ENCODE measurements at places on chromosomes 1 and 21. TPM values are rescaled to one million over a fixed set of nuclear protein-coding genes. Genes with fewer than 3 reads are reported as not detected.
A peak's percentile ranks its signal among the peaks of the same experiment; 100 is the strongest.

PTPRC gene
- total RNA-seq, result 4.4 TPM

DNA sequence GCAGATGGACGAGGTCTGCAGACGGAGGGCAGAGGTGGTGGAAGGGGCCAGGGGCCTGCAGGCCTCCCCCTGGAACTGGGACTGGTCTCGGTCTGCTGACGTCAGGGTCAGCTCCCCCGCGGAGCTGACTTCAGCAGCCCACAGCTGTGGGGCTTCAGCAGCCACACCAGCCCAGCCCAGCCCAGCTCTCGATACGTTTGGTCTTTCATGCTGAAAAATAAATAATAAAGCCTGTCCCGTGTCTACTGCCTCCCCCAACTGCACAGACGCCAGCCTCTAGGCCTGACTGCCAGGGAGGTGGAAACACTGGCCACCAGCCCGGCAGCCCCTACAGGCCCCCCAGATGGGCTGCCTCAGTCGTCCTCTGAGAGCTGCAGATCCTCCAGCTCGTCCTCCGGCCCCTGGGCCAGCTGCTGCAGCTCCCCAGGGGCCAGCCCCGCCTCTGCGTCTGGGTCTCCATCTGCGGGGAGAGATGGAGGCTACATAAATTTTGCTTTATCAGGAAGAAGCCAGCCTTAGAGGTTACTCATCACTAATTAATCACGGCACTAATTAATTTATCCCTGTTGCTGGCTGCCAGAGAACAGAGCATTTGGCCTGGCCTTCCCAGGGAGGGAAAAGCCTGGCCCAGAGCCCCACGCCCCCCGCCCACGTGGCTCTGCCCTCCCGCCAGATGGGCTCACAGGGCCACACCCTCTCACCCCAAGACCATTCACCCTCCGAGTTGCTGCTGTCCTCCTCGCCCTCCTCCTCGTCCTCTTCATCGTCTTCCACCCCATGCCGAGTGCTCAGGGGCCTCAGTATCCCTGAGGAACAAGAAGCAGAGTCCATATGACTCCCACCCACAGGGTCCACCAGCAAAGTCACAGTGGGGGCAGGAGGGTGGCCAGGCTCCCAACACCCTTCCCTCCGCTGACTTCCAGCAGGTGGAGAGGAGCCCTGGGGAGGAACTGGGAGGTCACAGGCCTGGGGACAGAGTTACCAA lies 14.4 kb downstream of the NOC2L start:
- peak; percentile 69 for DNase-seq

PTGER3 gene
- 1.1 TPM for total RNA-seq

DNA sequence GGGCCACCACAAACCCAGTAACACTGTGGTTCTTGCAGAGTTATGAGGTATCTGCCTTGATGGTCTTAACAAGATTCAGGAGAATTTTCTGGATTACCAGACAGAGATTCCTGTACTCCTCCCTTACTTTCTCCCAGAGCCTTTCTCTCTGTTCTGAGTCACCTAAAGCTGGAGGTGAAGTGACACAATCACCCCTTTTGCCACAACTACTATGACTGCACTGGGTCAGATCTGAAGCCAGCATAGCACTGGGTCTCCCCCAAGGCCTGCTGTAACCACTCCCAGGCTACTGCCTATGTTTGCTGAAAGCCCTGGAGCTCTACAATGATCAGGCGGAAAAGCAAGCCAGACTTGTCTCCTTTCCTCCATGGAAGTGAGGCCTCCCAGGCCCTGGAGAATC lies 156.7 kb upstream of the NEGR1 start:
- DNase-seq, result no peak

- no peak for DNase-seq
These were observed at the start of gene DIRAS3 for GRCh38 chr1:68049941-68050878. Gene DIRAS3 (minus strand): TSS chr1:68050627. CDS start chr1:68047297, 3,330 bp downstream.

DNA sequence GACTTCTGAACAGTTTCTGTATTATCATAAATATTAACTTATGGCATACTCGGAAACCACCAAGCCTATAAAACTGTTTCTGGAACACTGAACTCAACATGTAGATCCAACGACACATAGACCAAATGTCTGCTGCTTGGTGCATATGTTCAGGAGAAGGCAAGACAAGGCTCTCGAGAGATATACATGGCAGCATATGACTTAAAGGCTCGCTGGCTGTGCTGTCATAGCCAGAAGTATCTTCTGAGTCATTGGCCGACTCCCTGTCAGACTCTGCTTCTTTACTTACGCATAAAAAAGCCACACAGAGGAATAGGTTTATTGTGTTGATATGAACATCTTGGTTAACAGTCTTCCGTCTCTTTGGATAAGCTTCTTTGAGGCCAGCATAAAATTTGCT lies 60.6 kb downstream of the LYST start:
- no peak for DNase-seq

DNA sequence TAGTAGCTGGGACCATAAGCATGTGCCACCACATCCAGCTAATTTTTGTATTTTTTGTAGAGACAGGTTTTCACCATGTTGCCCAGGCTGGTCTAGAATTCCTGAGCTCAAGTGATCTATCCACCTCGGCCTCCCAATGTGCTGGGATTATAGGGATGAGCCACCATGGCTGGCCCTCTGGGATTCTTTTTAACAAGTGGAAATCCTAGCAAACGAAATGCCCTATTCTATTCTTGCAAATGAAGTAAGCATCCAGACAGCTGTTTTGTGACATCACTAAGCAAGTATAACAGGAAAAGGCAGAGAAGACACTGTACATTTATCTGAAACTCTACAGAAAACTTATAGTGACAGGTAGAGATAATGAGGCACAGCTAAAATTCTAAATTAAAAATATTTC lies 86.4 kb downstream of the DDAH1 start:
- no peak for DNase-seq

DNA sequence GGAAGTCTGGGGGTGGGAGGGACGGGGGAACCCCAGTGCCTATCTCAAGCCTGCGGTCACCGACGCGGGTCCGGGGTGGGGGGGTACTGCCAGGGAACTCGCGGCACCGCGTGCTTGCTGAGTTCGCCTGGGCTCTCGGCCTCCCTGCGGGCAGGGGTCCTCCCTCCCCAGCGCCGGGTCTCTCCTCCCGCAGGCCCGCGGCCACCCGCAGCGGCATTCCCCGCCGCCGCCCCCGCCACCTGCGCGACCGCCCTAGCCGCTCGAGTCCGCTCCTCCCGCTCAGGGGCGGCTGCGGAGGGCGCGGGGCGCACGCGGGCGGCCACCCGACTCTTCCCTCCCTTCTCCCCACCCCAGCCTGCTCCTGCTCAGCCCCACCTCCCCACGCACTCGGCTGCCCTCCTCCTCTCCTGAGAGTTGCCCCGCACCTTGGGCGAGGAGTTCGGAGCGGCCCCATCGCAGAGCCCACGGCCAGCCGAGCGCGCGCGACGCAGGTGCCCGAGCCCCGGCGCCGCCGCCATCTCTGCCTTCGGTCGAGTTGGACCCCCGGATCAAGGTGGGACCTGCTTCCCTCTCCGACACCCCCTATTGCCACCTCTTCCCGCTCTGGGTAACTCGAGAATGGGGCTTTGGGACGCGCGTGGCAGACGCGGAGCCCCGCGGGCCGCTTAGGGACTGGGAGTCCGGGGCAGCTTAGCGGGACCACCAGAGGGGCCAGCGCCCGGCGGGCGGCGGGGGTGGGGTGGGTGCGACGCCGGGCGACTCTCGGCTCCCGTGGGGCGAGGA lies 105.0 kb downstream of the LEPR start:
- peak; percentile 69 for DNase-seq

SGIP1 gene
- 4.5 TPM for total RNA-seq

COL16A1 gene
- 10.2 TPM for total RNA-seq

RAB42 gene
- total RNA-seq, result 0.88 TPM

DNA sequence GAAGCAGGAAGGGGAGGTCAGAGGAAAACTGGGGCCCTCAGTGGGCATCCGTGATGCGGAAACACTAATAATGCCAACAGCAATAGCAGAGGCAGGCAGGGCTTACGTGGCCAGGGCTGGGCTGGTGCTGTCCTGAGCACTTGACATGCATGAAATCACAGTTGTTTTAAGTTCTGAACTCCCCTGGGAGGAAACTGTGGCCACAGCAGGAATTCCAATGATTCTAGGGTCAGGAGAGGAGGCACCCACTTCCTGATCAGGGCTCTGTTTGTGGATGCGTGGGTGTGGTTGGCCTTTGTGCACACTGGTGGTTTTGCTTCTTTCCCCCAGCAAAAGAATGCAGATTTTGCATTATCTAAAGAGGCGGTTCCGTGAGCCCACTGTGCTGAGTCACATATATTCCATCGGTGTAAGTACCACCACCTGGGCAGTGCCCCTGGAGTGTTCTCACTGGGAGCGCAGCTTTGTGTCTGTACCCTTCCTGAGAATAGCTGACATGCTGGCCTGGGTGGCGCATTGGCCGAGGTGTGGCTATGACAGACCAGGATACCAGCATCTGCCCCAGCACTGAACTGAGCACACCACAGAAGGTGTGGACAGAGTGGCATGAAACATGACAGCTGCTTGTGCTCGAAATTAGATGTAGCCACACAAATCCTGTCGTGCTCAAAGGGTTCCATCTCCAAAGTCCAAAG lies 71.0 kb downstream of the PDE9A start:
- DNase-seq, result peak; percentile 53

GRCh38 chr1:117051224-117052064 lies 8.7 kb upstream of the TTF2 start:
- DNase-seq, result no peak

BCAR3 gene
- total RNA-seq, result 21.0 TPM

GRCh38 chr1:152855661-152856060 lies 4.1 kb upstream of the LCE7A start:
- no peak for DNase-seq

DNA sequence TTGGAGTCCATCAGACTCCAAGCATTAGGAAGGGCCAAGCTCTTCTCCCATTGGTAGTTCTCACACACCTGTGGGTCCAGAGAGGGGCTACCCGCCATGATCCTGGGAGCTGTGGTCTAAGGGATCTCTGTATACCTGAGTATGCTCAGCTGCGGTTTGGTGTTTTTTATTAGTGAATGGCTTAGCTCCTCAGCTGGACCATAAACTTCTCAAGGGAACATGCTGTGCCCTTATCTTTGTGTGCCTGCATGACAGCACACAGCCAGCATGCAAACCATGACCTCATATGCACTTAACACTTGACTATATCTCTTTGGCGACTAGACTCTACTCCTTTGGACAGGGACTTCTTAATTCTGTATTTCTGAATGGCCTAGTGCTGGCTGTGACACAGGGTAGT lies 94.5 kb downstream of the CD58 start:
- DNase-seq, result no peak

DNA sequence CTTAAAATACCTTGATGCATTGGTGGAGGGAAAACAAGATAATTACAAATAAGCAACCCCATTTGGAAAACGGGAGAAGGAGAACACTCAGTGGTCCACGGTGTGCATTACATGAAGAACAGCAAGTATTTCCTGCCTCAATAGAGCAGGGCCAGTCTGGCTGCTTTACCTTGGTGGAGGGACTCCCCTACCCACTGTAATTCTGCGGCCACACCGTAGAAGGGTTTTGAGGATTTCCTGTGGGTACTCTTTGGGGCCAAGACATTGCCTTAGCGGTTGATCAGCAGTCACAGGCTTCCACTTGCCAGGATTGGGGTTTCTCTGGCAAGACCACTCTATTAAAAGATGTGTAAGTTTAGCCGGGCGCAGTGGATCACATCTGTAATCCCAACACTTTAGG lies 16.3 kb upstream of the TMEM54 start:
- no peak for DNase-seq

GRCh38 chr1:89962742-89963075 lies 32.2 kb upstream of the ZNF326 start:
- DNase-seq, result no peak

GBP2 gene
- total RNA-seq, result 34.9 TPM

RXFP4 gene
- not detected for total RNA-seq

DNA sequence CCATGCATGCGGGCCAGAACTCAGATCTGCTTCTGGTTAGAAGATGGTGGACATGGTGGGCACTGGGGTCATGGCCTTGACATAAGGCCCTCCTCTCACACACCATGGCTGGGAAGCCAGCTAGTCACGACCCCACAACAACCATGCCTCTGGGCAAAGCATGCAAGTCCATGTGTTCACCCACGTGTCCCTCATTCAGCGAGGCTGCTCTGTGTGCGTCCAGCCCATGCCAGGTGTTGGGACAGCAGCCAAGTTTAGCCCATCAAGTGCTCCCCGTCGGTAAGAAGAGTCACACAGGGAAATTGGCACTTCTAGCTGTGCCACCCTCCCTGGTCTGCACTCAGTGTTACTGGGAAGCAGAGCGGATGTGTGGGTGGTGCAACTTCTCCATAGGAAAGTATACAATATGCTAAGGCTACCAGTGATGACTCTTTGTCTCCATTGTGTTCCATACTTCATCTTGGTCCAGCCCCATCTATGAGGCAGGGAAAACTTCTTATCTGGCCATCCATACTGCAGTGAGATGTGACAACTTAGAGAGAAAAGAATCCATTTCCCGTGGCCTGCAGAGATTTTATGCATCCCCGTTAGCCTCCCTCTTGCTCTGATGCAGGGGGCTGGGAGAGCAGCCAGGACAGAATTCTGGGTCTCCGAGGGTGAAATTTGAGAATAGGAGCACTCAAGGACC lies 198.0 kb downstream of the GRIK3 start:
- peak; percentile 19 for DNase-seq

DNA sequence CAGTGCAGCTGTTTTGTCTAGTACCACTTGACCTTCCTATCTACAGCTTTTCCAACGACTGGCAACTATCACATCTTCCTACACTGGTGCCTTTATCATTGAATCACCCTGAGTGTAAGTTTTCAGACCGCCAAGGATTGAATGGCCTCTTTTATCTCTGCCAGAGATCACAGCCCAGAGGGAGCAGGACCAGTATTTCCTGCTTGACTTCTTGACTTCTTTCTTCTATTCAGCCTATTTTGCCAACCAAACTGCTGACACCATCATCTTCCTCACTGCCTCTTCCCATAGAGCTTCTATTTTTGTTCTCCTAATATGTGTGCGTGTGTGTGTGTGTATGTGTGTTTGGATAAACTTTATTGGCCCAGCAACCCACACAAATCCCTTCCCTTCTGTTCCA lies 53.8 kb downstream of the SERBP1 start:
- no peak for DNase-seq

- no peak for DNase-seq
These were observed 122.2 kb downstream of the ACTL8 start for GRCh38 chr1:17877316-17877715.

FCRL6 gene
- not detected for total RNA-seq

GRCh38 chr1:154769193-154769895 lies 100.7 kb downstream of the KCNN3 start:
- DNase-seq, result no peak

GRCh38 chr1:81802707-81803430 lies 2.1 kb downstream of the ADGRL2 start:
- DNase-seq, result peak; percentile 83

- DNase-seq, result no peak
These were observed 4.4 kb downstream of the NME7 start for GRCh38 chr1:169363046-169363730.
